ENCODE measurements at places on chromosomes 1 and 21. TPM values are rescaled to one million over a fixed set of nuclear protein-coding genes. Genes with fewer than 3 reads are reported as not detected.

- DNase-seq = no peak
These were observed 27.9 kb downstream of the PROK1 start for GRCh38 chr1:110478886-110479285.

DNA sequence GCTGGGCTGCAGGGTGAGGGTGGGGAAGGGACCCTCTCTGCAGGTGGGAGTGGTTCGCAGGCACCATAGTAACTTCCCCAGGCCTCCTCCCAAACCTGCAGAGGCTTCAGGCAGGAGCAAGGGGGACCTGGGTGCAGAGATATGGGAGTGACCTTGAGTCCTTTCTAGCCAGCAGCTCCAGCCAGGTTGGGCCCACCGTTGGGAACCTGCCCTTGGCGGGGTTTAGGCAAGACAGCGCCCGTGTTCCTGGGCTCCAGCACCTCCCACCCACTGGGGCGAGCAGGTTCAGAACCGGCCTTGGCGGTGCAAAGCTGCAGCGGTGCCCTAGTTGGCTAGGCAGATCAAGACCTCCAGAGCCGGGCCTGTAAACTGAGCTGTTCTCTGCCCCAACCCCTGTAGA is 2.2 kb upstream of the PRDM16 start:
- DNase-seq = no peak

DNA sequence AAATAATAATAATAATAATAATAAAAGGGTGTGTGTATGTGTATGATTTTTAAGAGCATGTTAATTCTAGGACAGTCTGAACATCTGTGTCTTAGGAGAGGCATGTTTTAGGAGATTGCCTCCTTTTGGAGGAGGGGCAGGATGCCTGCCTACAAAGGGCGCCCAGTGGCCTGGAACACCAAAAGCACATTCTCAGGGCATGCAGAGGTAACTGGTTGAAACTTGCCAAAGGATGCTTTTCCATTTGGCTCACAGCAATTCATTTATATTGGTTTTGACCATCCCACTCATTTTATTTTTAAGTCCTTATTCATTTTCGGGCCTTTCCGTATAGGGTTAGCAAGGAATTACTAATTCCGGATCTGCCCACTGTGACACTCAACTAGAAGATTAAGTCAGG is 21.1 kb upstream of the LAMC2 start:
- no peak for DNase-seq

- DNase-seq = no peak
These were observed 4.4 kb upstream of the MPZL1 start for GRCh38 chr1:167717351-167717750.

DNA sequence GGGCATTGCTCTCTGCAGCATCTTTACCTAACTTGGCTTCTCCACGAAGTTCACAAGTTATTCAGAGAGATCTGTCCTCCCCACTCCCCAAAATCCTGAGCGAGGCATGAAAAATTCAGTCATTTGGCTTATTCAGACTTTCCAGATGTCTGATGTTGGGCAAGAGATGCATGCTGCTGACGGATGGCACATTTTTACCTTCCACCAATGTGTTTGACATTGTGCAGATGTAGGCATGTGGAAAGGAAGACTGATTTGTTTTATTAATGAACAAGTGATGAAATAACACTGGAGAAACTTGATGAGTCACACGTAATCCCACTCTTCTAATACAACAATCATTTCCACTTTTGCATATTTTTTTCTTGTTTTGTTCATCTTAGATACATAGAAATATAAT is 86.7 kb downstream of the C1orf94 start:
- no peak for DNase-seq

GRCh38 chr21:31909153-31910073 is 36.6 kb downstream of the HUNK start:
- DNase-seq = no peak

DNA sequence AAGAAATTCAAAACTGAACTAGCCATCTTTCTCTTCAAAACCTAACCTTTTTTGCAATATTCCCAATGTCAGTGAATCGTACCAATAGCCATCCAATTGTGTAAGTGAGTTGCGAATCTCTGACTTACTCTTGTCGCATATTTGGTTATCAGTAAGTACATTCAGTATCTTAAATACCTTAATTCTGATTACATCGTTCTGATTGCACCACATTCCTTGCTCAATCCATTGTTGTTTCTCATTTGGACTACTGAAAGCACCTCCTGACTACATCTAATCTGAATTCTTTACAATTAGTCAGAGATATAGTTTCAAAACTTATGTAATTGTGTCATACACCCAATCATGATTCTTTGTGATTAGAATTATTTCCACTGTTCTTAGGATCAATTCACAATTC is 16.8 kb upstream of the BRINP3 start:
- DNase-seq = no peak

The HMCN1 gene
- 0.12 TPM for polyA plus RNA-seq

The SPRR2D gene
- polyA plus RNA-seq = not detected

The TFF2 gene
- 2,390 TPM for polyA plus RNA-seq

The CELA2B gene
- not detected for polyA plus RNA-seq

The LDLRAD1 gene
- not detected for polyA plus RNA-seq

The KLHDC8A gene
- 2.3 TPM for polyA plus RNA-seq

The PCP4L1 gene
- 12.6 TPM for polyA plus RNA-seq

The HUNK gene
- polyA plus RNA-seq = 0.13 TPM

The POU3F1 gene
- polyA plus RNA-seq = 0.20 TPM

Measured in stomach (tissue), 19 donors.